ENCODE measurements at places on chromosomes 12 and 14.

DNA sequence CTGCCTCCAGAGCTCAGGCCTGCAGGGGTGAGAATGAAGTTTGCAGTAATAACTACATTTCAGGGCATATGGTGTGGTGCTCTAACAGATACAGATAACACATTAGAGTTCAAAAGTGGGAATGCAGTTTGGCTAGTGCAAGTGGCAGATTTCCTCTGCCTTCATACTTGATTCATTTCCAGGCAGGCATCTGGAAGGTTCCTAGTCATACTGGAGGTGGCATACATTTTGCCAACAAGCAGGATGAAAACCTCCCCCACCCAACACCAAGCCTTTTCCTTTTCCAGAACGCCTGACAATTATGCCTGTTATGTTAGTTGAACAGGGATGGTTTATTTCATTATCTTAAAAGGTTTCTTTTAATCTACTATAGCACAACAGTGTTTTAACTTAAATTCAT is 24.3 kb downstream of the VTI1B start:
- DNase-seq: no peak

DNA sequence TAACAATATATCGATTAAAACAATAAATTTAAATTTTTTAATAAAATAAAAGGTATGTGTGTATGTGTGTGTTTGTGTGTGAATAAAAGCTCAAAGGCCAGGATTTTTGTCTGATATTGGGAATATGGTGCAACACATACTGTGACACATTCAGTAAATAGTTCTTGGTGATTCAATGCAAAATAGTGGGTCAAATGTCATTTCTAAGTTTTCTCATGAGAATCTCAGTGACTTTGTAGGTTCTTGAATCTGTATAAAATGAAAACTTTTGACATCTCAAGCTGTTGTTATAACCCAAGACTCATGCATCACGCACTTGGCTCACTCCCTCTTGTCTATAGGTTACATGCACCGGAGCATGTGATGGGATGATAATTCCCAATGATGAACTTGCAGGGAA is 16.2 kb upstream of the MED6 start:
- no peak for DNase-seq

GRCh38 chr14:104935026-104935650 is 10.5 kb downstream of the PLD4 start:
- no peak for DNase-seq

- DNase-seq: no peak
Measured at GRCh38 chr12:21819678-21820077, 45.2 kb upstream of the KCNJ8 start.

GRCh38 chr12:30953951-30954751 is 27.6 kb downstream of the TSPAN11 start:
- no peak for DNase-seq

GRCh38 chr12:11981121-11981733 is 89.5 kb upstream of the BCL2L14 start:
- peak; percentile 81 for DNase-seq

DNA sequence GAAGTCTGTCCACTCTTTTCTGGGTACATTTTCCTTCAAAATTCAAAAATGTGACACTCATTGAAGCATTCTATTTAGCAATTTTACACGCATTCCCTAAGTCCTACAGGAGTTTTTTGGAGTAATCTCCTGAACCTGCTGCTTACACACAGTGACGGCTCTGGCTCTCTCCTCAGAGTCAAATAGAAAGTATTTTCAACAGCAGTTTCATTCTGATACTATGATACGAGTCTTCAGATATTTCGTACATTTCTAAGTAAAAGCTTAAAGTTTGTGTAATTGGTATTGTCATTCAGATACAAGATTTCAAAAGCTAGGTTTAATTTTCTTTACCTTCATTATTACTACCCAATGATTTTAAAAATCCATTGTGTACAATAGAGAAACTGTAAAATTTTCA is 36.4 kb downstream of the PIWIL1 start:
- DNase-seq: no peak

- DNase-seq: no peak
Measured at GRCh38 chr14:58479975-58480374, 52.5 kb downstream of the KIAA0586 start.

DNA sequence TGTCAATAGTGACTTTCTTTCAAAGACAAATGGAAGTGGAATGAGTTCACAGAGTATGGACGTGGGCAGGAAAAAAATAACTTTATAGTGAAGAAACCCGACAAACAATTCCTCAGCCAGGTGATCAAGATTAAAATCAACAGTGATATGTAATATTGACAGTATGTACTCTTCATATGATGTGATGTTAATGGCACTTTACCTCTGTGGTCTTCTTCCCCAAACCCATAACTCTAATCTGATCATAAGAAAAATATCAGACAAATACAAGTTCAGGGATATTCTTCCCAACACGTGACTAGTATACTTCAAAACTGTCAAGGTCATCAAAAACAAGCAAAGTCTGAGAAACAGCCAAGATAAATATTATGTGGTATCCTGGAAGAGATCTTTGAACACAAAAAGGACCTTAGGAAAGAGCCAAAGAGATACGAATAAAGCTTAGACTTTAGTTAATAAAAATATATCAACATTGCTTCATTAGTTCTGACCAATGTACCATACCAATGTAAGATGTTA is 215.5 kb downstream of the PPFIA2 start:
- DNase-seq: no peak

- no peak for DNase-seq
Measured at GRCh38 chr12:66963901-66964300, 285.0 kb upstream of the GRIP1 start.

- no peak for DNase-seq
Measured at GRCh38 chr12:113408756-113409298, 5.1 kb upstream of the SDS start.

GRCh38 chr12:27207615-27208413 is 36.3 kb upstream of the STK38L start:
- DNase-seq: peak; percentile 62

DNA sequence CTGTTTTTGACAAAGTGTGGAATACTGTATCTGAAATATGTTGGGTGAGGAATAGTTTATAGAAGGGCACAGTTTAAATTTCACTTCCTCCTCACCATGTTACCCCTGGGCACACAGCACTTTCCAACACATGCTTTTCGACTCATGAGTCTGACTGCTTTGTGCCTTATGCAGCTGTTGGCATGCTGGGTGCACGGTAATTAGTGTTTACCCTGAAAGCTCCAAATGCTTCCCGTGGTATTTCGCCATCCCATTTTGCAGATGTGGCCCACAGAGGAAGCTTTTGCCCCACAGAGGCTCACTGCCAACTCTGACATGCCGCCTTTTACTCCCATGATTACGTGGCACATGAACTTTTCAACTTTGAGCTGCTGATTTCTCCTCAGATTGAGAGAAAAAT is 168.6 kb downstream of the PRKCH start:
- DNase-seq: no peak

DNA sequence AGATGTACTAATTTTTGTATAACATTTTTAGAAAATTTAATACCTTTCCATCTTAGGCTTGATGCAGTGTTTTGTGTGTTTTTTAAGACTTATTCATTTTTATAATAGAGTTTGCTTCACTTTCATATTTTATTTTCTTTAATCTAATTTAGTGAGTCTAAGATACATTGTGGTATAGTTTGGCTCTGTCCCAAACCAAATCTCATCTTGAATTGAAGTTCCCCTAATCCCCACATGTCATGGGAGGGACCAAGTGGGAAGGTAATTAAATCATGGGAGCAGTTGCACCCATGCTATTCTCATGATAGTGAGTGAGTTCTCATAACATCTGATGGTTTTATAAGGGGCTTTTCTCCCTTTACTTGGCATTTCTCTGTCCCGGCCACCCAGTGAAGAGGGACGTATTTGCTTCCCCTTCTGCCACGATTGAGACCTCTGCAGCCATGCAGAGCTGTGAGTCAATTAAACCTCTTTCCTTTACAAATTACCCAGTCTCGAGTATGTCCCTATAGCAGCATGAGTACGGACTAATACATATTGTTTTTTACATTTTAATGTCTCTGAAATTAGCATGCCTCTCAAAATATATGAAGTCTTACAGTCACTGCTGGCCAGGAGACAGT is 34.9 kb downstream of the GABARAPL1 start:
- DNase-seq: no peak

GRCh38 chr14:88975043-88975830 is 150.8 kb downstream of the TTC8 start:
- no peak for DNase-seq

GRCh38 chr14:20799892-20800544 is 2.6 kb downstream of the RNASE1 start:
- DNase-seq: no peak

DNA sequence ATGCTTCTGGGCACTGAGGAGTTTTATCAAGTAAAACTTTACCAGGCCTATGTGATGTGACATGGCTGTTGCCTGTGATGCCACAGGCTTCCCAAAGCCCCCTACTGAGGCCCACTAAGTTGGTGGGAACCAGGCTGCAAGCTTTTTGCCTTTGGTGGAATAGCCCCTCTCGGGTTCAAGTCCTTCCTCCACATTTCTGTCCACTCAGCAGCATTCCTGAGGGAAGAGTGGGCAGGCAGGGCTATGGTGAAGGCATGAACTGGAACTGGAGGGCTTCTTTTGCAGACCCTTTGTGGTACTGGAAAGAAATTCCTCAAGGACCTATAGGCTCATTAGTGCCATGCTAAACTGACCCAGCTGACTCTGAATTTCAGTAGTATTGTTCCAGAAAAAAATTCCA is 48.5 kb downstream of the WDR20 start:
- DNase-seq: no peak

GRCh38 chr12:45655186-45655585 is 74.3 kb upstream of the ARID2 start:
- peak; percentile 77 for DNase-seq

- no peak for DNase-seq
Measured at GRCh38 chr14:65331652-65332051, 80.9 kb upstream of the FUT8 start.

DNA sequence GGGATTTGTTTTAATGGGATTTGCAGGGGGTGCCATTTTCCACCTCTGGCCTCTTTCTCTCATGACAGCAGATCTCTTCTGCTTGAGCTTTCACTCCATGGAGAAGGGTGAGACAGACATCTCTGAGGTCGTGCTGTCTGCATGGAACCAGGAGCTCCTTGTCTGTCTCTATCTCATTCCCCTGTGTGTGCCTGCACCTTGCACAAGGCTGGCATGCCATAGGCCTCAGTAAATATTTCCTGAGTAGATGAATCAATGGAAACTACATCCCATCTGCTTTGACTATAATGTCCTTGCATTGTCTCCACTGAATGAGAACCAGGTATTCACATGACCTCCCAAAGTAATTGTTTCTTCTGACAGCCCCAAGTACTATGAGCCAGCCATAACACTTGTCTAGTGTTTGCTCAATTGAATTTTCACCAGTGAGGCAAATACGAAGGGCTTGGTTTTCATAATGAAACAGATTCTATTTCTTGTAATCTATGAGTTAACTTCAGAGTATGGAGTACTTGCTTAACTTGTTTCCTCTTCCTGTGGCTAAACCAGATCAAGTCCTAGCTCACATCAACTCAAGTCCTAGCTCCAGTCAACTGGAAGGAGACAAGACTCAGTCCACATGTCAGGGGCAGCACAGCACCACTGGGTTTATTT is 32.3 kb downstream of the KCNK13 start:
- DNase-seq: no peak

- DNase-seq: no peak
Measured at GRCh38 chr14:53338192-53338591, 185.1 kb upstream of the DDHD1 start.

GRCh38 chr14:33602396-33602795 is 348.5 kb downstream of the EGLN3 start:
- DNase-seq: no peak

GRCh38 chr12:68294251-68294650 is 37.9 kb downstream of the MDM1 start:
- DNase-seq: no peak

GRCh38 chr12:47739979-47740378 is 14.7 kb upstream of the ENDOU start:
- no peak for DNase-seq

DNA sequence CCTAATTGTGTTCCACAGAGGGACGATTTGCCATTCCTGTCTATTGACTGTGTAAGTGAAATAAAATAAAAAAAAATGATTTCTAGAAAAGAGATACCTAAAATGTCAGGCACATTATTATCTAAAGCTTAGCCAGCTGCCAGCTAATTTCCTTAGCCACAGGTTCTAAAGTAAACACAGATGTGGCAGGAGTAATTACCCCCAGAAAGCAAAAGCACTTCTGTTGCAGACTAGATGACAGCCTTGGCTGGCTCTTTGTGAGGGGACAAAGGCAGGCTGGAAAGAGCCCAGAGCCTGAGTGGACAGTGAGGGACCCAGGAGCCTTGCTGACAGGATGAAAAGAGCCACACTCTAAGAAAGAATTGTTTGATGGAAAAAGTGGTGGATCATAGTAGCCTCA is 418.1 kb downstream of the LRIG3 start:
- DNase-seq: no peak

DNA sequence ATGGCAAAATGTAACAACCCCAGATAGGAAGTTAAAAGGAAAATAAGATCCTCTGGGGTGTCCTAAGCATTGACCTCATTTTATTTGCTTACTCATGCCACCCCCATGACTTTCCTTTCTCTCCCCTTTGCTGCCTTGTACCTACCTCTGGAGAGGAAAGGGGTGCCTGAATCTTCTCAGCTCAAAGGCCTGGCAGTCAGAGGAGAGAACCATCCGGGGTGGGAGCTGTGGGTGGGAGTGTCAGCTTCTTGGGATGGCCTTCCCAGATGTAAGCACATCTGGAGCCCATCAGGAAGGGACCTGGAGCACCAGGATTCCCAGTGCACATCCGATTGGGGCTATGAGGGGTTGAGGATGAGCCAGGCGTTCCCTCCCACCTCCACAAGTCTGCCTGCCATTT is 5.2 kb upstream of the ITGA5 start:
- no peak for DNase-seq

GRCh38 chr12:101298426-101298825 is 18.5 kb downstream of the UTP20 start:
- DNase-seq: no peak

DNA sequence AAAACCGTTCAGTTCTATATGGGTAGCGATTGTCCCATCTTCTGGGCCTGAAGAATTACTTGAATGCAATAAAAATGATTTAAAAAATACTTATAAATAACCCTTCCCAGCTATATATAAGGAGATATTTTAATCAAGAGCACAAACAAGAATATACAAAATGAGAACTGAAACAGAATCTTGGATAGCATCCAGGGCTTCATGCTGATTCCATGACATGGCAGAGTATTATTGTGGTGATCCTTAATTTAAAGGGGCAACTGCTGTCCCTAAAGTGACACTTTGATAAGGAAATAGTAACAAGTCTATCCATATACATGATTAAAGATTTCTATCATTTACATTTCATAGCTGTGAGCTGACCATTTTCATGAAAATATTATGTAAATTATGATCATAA is 18.8 kb downstream of the WBP11 start:
- DNase-seq: no peak

- no peak for DNase-seq
Measured at GRCh38 chr14:85943192-85943591, 413.2 kb downstream of the FLRT2 start.

GRCh38 chr12:117025481-117026151 is 73.6 kb downstream of the TESC start:
- DNase-seq: peak; percentile 65

DNA sequence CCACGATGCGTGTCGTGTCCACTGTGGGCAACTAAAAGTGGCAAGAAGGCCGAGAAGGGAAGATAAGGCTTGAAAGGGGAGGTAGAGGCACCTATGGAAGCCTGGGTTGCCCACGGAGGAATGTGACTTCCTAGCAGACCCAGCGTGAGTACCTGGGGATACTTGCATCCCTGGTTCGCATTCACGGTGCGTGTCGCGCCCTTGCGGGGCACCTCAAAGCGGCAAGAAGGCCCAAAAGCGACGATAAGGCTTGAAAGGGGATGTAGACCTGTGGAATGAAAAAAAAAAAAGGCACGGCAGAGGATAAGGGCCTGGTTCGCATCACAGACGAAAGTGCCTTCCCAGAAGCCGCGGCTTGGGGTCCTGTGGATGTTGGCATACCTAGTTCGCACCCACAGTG is 282.9 kb downstream of the ALG10 start:
- DNase-seq: no peak
